ENCODE measurements at places on chromosomes 2 and 18.

- DNase-seq: no peak
These were observed 281.0 kb upstream of the SOX11 start for GRCh38 chr2:5410991-5411700.

DNA sequence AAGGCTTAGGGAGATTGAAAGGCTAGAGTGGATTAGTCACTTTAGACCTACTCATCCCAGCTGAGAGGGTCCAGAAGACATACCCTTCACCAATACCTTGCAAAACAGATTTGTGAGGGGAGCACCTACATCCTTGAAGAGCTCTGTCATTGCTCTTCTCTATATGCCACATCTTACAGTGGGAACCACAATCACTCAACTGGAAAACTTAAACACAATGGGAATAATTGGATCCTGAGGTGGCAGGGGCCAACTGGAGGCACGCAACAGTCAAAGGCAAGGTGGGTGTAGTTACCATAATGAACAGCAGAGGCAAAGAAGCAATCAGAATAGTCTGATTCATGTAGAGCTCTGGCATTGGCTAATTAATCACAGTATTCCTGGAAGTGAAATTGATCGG, 35.4 kb downstream of the PDE1A start:
- DNase-seq: no peak

DNA sequence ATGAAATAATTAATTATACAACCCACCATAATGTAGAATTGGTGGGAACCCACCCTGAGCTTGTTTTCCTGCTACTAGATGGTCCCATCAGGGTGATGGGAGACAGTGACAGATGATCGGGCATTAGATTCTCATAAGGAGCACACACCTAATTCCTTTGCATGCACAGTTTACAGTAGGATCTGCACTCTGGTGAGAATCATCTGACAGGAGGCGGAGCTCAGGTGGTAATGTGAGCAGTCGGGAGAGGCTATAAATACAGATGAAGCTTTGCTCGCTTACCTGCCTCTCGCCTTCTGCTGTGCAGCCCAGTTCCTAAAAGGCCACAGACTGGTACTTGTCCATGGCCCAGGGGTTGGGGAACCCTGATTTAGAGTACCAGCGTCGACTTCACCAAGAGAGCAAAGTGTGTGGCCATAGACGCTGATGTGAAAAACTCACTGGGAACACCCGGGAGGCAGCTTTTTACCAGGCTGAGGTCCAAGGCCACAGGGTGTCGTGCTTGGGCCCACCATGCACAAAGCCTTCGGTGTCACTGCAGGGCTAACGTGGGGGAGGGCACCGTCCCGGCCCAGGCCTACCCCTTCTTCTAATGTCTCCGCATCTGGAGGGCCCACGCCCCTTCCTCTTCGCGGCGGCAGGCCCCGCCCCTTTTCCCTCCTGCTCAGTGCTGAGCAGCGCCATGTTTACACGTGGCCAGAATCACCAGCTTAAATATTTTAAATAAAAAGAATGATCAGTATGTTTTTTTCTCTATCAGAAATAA, 296.8 kb upstream of the HDAC4 start:
- DNase-seq: no peak

DNA sequence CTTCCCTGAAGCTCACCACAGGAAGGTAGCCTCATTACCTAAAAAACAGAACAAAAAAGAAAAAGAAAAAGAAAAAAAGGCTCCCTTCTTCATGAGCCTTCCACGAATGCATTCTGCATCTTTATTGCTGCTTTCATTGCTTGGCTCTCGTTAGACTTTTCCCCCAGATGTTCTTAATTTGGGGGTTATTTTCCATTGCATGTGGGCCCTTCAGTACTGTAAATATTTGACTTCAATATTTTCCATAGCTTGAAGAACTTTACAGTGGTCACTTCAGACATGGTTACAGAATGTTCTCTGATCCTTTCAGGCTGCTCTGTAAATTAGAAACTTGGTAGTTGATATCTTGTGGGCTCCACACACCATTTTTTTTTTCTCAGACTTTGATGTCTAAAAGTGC, 65.6 kb upstream of the COPS8 start:
- DNase-seq: no peak

DNA sequence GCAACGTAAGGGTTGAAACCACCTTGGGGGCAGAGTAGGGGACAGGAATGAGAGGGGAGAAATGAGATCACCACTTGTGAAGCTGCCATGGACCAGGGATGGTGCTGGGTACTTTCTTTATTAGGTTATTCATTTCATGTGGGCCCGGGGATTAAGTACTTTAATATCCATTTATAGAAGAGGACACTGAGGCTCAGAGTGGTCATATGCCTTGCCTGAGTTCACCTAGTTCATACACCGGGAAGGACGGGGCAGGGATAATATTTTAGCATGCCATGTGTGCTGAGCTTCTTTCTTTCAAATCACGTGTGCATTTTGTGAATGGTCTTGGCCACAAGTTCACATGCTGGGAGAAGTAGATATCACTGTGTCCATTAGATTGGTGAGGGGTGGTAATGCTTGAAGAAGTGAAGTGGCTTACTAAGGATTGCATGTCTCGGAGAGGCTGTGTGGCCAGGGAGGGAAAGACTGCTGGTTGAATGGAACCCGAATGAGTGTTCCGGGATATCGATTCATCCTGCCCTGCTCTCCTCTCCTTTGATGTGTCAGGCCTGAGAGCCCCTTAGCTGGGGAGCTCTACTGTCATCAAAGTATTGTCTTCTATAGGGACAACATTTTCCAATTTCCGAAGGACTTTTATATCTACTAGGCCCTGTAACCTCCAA, 187.1 kb downstream of the MYCN start:
- DNase-seq: no peak

Data from right lobe of liver (tissue), 6 donors.